ENCODE measurements at places on chromosomes 3 and 15.

GRCh38 chr15:69462030-69462492, 9.4 kb downstream of the RPLP1 start:
- DNase-seq, result no peak

- no peak for DNase-seq
Observed at GRCh38 chr3:40070816-40071215, 238.7 kb upstream of the EIF1B start.

DNA sequence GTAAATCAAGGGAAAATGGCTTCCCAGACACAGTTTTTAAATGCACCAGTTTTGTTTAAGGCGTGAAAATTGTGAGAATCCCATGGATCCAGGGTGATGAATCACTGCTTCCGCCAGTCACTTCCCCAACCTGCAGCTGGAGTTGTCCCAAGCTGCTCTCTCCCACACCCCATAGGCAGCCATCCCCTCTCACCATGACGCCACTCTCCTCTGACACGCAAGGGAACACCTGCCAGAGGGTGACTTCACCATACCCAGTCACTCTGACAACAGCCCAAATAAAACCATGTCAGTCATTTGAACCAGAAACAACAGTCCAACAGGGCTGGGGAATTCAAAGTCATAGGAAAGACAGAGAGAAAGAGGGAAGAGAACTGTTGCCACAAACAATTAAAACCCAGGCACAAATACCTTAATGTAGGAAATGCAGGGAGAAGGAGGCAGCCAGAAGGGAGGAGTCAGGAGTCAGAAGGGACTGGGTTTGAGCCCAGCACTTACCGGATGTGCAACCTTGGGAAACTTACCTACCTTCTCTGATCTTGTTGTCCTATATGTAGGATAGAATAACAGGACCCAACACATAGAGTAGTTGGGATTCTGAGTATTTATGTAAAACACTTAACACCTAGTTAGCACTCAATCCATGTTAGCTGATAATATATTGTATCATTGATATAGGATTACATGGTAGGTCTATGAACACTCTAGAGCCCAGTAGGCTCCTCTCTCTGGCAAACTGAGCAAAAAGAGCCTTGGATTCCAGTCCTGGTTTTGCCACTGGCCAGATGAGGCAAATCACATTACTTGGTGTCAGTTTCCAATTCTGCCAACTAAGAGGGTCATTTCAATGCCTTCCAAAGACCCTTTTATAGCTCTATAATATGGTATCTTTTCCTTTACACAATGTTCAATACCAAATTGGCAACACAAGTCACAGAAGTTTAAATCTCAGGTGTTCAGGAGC, 326.3 kb upstream of the ICE2 start:
- DNase-seq, result no peak

GRCh38 chr3:166425900-166426611, 588.8 kb upstream of the BCHE start:
- no peak for DNase-seq

GRCh38 chr3:135582800-135583199, 382.7 kb upstream of the PPP2R3A start:
- DNase-seq, result no peak

GRCh38 chr3:67495751-67496150, 158.7 kb downstream of the SUCLG2 start:
- DNase-seq, result no peak

- no peak for DNase-seq
Observed at GRCh38 chr3:159174715-159175692, 373.1 kb downstream of the MFSD1 start.

DNA sequence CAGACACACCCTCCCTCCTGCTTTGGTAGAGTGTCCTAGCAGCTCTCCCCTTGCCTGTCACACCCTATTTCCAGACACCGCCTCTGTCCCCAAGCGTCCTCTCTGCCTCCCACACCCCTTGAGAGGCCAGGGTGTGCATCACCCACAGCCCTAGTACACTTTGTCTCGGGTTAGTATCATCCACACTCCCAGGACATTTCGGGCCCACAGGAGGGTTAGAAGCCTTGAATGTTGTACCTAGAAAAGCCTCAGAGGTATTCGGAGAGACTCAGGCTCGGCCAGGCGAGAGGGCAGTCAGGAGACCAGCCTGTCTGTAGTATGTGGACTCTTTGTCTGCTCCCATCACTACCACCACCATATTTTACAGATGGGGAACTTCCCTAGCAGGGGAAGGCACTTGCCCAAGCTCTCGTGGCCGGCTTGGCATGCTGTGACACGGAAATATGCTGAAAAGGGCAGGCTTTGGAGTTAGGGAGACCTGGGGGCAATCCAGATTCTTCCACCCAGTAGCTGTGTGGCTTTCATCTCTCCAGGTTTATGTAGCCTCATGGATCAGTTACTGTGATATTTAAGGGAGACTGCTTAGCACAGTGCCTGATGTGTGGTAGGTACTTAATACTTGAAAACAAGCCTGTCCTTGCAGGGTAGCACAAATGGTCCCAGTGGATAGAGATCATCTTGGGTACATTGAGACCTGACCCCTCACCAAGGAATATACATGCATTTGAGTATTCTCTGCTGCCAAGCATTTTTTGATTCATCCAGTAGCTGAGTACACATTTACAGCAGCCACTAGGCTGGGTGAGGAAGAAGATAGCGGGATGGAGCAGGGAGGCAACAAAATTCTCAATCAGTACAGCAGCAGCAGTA, 1.4 kb downstream of the TMEM43 start:
- DNase-seq, result no peak

- no peak for DNase-seq
Observed at GRCh38 chr15:76340198-76340802, 3.7 kb downstream of the ISL2 start.

DNA sequence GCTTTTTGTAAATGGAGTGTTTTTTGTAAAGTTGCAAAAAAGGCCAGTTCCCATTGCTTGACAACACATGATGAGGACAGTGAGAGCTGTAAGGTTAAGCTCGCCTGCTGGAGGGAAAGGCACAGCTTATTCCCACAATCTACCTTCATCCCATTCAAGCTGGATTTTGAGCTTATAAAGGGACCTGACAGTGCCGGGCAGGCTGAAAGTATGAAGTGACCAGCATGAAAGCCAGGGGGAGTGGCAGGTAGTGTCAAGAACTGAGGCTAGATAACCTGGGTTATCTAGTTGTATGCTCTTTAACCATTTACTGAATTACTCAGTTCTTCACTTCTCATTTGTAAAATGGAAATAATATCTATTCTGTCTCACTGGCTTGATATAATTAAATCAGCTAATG, 52.3 kb upstream of the KPNA4 start:
- DNase-seq, result no peak

DNA sequence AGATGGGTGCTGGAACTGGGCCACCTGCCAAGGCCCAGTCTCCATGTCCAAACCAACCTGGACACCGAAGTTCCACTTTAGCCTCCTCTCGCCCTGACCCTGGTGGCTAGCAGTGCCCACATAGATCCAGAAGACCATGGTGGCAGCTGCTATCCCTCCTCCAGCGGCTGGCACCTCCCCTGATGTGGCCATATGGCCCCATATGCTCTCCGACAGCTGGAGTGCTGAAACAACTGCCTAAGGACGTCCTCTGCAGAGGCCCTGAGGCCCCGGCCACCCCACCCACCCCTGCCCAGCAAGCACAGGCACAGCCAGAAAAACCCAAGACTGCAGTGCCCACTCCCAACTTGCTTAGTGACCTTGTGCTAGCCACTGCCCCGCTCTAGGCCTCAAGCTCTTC, 182.3 kb upstream of the LINGO1 start:
- no peak for DNase-seq
